ENCODE measurements at places on chromosomes 2 and 18.

DNA sequence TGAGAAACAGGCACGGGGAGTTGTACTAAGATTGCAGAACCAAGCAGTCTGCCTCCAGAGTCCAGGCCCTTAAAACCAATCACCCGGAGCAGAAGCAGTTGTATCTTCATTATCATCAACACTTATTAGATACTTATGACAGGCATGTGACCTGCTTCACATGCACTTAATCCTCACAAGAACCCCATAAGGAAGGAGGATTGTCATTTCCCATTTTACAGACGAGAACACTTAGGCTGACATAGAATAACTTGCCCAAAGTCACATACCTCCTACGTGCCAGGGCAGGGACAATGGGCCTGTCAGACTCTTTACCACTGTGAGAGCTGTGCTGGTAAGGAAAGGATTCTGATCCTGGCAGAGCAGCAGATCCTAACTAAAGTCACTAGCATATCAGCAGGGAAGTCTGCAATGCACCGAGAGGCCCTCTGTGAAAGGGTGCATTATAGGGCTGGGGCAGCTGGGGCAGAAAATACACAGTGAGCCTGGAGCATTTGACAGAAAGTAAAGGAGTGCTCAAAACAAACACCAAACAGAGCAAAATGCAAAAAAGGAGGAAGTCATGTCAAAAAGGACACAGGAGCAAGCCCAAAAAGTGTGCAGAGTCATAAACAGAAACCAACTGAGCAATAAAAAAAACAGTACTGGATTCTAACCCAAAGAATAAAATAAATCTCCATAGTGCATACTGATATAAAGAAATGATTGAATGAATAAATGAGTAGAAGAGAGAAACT lies 55.9 kb upstream of the SP3 start:
- no peak for DNase-seq

- DNase-seq = no peak
Measured at GRCh38 chr2:236337465-236338325, 73.5 kb upstream of the ASB18 start.

DNA sequence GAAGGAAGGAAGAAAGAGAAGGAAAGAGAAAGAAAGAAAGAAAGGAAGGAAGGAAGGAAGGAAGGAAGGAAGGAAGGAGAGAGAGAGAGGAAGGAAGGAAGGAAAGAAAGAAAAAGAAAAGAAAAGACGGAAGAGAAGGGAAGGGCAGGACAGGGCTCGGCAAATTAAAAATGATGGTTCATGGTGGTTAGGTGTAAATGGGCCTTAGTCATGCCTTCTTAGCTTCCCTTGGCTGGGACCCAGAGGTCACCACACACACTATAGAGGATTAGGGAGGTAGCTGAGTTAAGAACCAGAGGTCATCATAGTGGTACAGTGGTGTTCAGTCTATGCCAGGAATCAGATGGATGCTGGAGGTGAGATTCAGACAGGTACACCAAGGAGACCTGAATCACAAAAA lies 9.3 kb upstream of the ATL2 start:
- no peak for DNase-seq

DNA sequence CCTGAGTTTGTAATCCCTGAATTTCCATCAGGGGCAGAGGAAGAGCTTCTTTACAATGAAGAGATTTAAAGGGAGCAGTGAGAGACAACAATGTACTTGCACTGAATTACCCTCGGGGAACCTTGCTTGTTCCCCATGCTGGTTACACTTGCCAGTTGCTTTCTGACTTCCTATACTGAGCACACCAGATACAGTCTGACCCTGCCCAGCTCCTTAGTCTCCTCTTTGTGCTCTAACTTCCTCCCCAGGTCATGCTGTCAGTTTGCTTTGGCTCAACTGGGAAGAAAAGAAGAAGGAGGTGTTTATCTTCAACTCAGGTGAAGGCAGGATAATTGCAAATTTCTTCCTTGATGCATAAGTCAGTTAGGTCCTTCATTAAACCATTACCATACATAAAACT lies 658.4 kb downstream of the NYAP2 start:
- no peak for DNase-seq

DNA sequence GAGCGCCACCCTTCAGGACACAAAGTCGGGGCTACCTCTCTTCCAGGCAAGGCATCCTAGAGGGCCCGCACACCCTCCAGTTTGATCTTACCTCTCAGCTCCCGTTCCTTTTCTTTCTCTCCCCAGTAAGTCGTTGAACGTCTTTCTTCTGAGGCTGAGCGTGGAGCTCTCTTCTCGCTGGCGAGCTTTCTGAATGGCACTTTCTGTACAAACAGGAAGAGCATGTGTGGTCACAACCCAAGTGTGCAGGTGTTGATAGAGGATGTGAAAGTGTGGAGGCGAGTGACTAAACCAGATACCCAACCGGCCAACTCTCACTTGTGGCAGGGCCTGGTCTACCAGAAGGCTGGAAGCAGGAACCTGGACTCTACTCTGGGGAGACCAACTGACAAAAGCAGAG lies at the start of gene AFF3:
Gene AFF3 (minus strand): TSS at position 198 of the 400 bp plus-strand sequence. CDS start 38,136 bp downstream, outside the sequence.
- DNase-seq = no peak

- DNase-seq = no peak
Measured at GRCh38 chr2:16057661-16058060, 117.3 kb downstream of the MYCN start.

DNA sequence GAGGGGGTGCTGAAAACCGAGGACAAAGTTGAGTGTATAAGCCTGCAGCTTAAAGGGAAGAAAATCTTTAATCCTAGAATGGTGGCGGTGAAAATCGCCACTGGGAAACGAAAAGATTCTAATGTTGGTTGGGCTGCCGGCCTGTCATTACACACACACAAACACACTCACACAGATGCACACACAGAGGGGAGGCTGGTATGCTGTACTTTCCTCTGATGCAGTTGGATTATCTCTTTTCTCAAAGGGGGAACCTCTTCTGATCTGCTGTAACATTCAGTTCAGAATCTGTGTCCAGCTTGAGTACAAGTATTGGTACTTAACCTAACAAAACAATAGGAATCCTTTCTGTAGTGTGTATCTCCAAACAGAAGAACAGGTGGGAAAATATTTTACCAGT lies 39.0 kb downstream of the ANXA4 start:
- no peak for DNase-seq

DNA sequence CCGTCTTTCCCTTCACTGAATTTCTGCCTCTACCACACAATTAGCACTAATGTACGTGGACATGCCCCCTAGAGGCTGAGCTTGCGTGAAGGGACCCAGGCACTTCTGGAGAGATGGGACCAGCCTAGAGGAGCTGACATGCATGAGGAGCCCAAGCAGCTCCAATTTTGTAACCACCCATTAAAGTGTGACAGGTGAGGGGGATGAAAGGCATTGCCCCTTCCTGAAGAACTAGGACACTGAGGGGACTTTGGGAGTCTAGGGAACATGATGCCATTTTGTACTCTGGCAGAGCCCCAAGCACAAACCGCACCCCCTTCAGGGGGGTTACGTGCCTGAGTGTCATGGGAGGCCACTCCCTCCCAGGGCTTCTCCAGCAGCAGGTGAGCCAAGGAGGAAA lies 63.6 kb downstream of the HNRNPLL start:
- no peak for DNase-seq

GRCh38 chr2:50712569-50712968 lies 319.4 kb downstream of the NRXN1 start:
- DNase-seq = no peak

All from ovary (tissue), 10 donors.